ENCODE measurements at places on chromosomes 5 and 9. TPM values are rescaled to one million over a fixed set of nuclear protein-coding genes. Genes with fewer than 3 reads are reported as not detected.

Gene NRG2
- total RNA-seq: 6.9 TPM

Gene ZNF879
- total RNA-seq: 6.3 TPM

Gene ARHGEF39
- total RNA-seq: 1.2 TPM

Gene VLDLR
- total RNA-seq: 16.9 TPM

GRCh38 chr5:81234801-81235200 is 1.7 kb downstream of the CKMT2 start:
- no peak for DNase-seq

DNA sequence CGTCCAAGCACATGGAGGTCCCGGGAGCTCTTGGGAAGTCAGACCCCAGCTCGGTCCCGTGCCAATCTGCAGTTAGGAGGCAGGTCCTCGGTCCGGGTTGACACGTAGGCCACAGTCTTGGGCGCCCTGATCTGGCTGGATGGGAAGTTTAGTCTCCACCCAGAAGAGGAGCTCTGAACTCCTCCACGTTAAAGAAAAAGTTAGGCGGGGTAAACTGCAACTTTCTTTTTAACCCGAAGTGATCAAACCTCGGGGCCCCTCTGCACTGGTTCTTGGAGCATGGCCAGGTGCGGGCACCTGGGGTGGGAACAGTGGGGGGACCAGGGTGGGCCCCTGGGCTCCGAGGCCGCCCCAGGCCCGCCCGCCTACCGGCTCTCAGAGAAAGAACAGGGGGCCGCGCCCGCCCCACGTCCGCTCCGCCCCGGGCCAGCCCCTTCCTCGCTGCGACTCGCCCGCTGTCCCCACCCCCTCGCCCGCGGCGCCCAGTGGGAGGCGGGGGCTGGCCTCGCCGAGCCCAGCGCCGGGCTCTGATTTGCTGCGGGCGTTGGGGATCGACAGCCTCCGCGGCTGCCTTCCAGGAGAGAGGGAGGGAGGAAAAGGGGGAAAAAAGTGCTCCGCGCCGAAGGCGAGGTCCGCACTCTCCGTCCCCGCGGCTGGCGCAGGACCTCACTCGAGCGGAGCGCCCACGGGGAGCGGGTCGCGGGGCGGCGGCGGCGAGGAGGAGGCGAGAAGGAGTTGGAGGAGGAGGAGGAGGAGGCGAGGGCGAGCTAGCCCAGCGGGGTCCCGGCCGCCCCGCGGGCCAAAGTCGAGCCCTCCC is at the start of gene COL5A1:
COL5A1 (plus strand) TSS at position 631 of the 817 bp plus-strand sequence. CDS start 385 bp downstream, outside the sequence.
- peak; percentile 67 for DNase-seq

DNA sequence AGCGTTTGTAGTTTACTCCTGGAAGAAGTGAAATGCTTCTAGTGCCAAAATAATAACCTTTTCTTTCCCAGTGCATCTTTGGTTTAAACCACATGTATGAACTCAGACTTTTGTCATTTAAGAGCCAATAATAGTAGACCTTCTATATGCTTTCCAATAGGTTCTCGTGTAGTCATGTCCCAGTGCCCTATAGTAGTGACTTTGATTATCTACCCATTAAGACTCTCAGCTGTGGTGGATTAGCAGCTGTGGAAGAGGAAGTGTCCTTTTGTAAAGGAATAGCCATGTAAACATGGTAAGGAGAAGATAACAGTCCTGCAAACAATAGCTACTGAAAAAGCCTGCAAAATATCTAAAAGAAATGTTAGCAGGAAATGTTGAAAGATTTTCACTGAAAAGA is 765.3 kb downstream of the MTRR start:
- no peak for DNase-seq

GRCh38 chr9:135079676-135080075 is 7.8 kb upstream of the OLFM1 start:
- no peak for DNase-seq

- DNase-seq: no peak
Observed at GRCh38 chr9:120431268-120431667, 148.7 kb downstream of the CDK5RAP2 start.

GRCh38 chr9:107866711-107867311 is 377.2 kb upstream of the KLF4 start:
- no peak for DNase-seq

DNA sequence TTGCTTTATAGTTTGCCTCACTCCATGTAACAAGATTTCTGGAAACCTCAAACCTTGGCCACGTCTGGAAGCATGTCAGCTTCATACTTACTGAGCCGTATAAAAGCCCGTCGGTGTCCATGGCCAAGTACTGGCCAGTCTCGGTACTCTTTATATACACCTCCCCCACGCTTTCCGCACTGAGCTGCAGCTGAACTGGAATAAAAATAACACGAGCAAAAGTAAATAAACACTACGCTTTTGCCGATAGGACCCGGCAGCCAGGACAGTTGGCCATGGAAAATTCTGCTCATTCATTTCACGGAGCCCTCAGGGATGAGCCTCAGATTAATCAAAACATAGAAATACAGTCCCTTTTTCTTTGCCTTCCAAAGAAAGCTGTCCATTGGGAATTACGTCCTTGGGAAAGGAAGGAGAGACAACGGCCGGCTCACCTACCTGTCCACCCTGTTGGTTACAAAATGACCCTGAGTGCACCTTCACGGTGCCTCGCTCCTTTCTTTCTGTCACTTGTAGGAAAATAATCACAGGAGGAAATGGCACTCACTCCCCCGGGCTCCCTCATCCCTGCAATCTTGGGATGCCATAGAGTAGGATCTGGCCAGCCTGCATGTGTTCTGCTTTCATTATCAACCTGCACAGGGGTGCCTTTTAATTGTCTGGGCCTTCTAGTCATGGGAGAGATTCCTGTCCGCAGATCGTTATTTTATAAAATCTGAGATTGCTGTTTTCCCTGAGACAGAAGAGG is 85.1 kb downstream of the FGF1 start:
- DNase-seq: peak; percentile 37

All from thoracic aorta (tissue), 2 donors.